ENCODE measurements at places on chromosomes 6 and 20.

GRCh38 chr6:144360401-144360800 lies 75.3 kb downstream of the UTRN start:
- no peak for DNase-seq

GRCh38 chr6:120198033-120198432 lies 848.5 kb upstream of the MAN1A1 start:
- DNase-seq, result no peak

DNA sequence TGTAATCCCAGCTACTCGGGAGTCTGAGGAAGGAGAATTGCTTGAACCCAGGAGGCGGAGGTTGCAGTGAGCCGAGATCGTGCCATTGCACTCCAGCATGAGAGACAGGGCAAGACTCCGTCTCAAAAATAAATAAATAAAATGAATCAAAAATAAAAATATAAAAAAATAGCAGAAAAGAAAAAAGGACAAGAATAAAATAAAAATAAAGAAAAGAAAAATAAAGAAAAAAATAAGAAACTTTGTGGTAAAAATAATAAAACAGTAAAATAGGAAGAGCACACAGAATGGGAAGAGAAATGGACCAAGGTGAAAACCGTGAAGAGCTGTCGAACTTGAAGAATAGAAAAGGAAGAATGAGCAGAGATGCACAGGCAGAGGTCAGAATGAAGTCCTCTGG lies 63.0 kb downstream of the SNX5 start:
- no peak for DNase-seq

- no peak for DNase-seq
Measured at GRCh38 chr20:1712634-1713624, 55.4 kb upstream of the SIRPG start.

- no peak for DNase-seq
Measured at GRCh38 chr6:54640911-54641310, 205.7 kb upstream of the FAM83B start.

GRCh38 chr6:89311530-89311852 lies 3.6 kb downstream of the GABRR2 start:
- no peak for DNase-seq

Data from inflammatory macrophage treated with lipopolysaccharide for 4 hours (primary cell).